Activated gamma-delta T cell treated with anti-CD3 and anti-CD28 coated beads, Interleukin-2, amount 50 U/mL, for 16 hours (primary cell): ENCODE measurements at places on chromosomes 11 and 22.

GRCh38 chr22:46638601-46639431, 18.6 kb downstream of the GRAMD4 start:
- DNase-seq, result no peak

DNA sequence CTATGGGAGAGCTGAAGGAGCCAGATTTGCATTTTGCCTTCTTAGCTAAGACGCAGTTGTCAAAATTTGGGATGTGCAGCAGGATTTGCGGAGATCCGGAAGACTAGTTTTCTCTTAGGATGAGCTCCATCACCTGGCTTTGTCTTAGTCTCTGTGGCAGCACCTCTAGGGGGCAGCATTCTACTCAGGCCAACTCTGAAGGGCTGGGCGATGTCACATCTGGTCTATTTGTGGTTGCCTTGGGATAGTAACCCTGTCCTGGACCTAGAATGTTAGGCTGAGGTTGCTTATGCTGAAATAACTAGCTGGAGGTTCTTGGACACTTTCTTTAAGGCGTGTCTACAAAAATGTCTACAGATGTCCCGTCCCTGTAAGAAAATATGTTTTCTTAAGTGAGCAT, 116.2 kb downstream of the FAT3 start:
- DNase-seq, result no peak

GRCh38 chr11:73393011-73393380, 16.8 kb downstream of the RELT start:
- DNase-seq, result no peak

DNA sequence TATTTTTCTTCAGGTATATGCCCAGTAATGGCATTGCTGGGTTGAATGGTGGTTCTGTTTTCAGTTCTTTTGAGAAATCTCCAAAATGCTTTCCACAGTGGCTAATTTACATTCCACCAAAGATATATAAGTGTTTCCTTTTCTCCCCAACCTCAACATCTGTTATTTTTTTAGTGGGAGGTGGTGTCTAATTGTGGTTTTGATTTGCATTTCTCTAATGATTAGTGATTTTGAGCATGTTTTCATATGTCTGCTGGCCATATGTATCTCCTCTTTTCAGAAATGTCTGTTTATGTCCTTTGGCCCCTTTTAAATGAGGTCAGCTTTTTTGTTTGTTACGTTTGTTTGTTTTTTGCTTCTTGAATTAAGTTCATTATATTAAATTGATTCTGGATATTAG, 760.2 kb downstream of the KCNA4 start:
- DNase-seq, result no peak

DNA sequence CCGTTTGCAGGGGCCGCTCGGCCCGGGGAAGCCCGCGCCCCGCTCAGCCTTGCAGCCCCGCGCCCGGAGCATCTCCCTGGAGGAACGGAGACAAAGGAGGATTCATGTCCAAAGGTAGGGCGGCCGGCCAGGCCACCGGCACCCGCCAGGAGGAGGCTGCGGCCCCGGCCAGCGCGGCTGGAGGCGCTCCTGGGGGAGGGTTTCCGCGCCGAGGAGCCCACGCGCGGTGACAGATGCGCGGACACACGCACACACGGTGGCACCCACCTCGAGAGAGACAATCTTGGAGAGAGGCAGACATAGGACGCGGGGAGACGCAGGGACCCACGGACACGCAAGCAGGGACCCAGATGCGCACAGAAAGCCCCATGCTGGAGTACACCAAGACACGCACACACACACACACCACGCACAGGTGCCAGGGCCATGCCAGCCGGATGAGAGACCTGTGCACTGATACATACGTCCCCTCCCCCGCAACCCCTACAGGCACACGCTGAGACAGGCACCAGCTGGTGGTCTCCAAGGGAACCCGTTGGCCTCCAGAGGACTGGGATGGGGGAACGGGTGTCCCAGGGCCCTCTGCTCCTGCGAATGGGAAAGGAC, 7.8 kb downstream of the SEPTIN3 start:
- no peak for DNase-seq

GRCh38 chr11:101444164-101444563, 139.6 kb downstream of the TRPC6 start:
- no peak for DNase-seq

GRCh38 chr11:16816358-16817270, 78.2 kb downstream of the C11orf58 start:
- no peak for DNase-seq

DNA sequence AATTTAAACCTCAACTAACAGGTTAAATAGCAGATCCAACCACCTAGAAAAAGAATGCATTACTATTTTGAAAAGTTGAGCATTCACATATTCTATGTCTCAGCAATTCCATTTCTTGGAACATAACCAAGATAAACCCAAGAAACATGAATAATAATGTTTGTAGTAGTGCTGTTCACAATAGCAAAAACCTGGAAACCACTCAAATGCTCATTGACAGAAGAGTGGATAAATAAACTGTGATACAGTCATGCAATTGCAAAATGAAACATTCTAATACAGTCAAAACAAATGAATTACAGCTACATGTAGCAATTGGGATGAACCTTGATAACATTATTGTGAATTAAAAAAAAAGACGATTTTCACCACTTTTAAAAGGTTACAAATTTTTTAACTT, 162.8 kb upstream of the TMEM45B start:
- no peak for DNase-seq

DNA sequence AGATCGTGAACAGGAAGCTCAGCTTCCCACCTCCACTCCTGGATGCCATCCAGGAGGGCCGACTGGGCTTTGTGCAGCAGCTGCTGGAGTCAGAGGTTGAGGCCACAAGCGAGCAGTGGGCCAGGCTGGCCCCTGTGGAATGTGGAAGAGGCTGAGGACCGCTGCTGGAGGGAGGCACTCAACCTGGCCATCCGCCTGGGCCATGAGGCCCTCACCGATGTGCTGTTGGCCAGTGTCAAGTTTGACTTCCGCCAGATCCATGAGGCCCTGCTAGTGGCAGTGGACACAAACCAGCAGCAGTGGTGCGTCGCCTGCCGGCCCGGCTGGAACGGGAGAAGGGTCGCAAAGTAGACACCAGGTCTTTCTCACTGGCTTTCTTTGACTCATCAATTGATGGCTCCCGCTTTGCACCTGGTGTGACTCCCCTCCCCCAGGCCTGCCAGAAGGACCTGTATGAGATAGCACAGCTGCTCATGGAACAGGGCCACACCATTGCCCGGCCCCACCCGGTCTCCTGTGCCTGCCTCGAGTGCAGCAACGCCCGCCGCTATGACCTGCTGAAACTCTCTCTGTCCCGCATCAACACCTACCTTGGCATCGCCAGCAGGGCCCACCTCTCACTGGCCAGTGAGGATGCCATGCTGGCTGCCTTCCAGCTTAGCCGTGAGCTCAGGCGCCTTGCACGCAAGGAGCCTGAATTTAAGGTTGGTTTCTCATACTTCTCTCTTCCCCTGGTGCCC, 24.9 kb downstream of the ART5 start:
- no peak for DNase-seq

GRCh38 chr22:23256986-23257888, 76.9 kb downstream of the BCR start:
- no peak for DNase-seq

DNA sequence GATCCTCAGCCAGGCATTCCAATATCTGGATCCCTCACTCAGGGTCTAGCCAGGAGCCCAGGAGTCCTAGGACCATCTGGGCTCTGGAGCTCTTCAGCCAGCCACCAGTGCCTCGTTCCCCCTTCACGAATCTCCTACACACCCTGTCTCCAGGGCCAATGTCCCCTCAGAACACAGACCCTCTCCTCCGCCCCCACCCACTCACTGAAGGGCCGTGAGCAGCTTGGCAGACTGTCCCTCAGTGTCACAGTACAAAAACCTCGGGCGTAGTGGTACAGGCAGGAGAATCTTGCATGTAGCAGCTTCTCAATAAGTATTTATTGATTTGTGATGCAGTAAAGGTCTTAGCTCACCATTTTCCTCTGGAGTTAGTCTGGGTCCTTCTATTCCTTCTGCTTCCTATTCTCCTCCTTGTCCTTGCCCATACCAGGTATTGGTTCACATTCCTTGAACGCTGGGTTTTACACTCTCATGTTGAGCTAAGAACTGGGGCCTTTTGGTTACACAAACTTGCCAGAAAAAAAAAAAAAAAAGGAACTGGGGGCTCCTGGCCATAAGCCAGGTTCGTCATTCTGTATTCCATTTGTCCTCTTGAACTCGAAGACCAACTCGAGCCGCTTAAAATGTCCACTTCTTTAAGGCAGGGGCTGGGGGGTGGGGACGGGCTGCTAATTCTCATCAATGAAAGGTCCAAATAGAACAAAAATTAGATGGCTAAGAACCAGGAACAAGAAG, 2.3 kb downstream of the CXCR5 start:
- DNase-seq, result no peak

DNA sequence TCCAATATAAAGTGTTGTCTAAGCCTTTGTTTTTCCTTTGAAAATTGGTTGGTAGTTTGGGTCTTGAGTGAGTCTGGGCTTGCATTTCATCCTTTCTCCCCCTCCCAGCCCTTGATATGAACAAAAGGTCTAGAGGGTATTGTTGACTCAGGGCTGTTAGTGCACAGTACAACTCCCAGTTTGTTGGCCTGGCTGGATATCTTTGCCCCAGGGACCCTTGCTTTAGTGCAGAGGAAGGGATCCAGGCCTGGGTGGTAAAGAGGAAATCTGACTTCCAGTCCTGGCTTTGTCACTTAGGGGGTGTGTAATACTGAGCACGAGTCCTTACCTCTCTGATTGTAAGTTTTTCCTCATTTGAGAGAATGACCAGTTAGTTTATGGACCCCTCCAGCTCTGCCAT, 330.4 kb downstream of the TMEM135 start:
- no peak for DNase-seq

- no peak for DNase-seq
Observed at GRCh38 chr11:78085972-78086371, 6.3 kb upstream of the NDUFC2 start.

DNA sequence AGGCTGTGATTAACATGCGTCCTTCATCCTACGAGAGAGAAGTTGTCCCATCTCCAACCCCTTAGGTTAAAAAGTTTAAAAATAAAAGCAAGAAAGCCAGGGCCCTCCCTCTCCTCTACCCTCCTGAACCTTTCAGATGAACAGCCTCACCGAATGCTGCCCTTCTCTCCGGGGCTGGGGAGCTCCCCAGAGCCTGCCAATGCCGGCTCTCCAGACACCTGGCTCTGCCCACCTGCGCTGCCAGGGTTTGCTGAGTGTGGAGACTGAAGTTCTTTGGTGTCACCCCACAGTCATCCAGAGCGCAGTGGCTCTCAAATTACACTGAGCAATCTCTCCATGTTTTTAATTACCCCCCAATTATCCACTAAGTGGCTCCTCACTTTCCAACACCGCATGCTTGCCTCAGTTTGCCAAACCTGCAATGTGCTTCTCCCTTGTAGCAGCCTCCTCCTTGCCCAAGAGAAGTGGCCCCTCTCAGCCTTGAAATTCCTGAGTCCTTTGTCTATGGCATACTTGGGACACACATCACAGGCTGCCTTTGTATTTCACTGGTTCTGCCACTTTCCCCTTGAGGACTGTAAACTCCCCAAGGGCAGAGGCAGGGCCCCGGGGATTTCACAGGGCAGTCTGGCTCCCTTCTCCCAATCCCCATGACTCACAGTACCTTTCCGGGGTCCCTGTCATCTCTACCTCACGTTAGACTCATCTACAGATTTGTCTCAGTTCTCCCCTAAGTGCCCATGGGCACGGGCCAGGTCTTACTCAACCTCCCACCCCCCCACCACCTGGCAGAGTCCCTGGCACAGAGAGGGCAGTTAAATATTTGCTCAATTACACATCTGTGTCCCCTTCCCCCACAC, 2.0 kb downstream of the MYH9 start:
- DNase-seq, result peak; percentile 38

DNA sequence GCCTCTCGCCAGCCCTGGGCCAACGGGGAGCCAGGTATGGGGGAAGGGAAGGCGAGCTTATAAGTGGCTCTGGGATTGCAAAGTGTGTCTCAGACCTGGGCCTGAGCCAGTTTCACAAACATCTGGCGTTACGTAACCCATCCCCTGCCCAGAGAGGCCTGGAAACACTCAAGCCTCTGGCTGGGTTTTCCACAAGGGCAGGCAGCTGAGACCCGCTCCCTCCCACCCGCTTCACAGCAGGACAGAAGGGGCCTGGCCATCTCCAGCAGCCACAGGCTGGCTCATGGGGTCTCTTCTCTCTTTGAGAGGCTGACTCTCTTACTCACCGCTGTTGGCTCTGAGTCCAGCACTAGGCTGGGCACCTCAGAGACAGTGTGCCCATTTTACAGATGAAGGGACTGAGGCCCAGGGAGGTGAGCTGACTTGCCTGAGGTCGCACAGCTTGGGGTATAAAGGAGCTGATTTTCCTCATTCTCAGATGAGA, 44.5 kb downstream of the TRIOBP start:
- no peak for DNase-seq

- no peak for DNase-seq
Observed at GRCh38 chr11:128666397-128666796, 27.5 kb upstream of the FLI1 start.

- DNase-seq, result no peak
Observed at GRCh38 chr22:33553493-33553892, 366.8 kb downstream of the LARGE1 start.

GRCh38 chr11:85530634-85531033, 96.5 kb downstream of the DLG2 start:
- no peak for DNase-seq

DNA sequence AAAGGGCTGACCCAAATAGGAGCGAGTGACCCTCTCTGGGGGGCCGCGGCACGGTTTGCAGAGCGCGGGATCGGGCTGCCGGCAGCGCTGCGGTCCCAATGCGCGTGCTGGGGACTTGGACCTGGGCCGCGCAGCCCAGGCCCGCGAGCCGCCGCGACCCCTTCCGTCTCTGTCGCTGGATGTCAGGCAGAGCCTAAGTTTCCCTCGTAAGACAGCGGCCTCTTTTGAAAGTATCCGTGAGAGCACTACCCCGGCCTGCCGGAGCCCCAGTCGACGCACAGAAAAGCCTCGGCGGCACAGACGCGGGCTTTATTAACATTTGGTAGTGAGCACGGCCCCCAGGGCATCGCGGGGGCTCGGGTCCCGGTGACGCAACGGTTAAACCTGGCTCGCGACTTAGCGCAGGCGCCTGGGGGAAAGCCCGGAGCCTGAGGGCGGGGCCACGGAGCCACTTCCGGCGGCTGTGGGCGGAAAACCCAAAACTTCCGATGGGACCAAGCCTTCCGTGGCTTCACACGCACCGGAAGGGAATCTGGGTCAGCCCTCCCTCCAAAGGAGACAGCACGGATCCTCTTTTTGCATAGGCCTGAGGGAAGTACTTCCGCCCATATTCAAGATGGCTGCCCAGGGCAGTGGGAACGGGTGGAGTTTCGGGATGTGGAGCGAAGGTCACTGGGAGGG, 14.8 kb downstream of the BAD start:
- DNase-seq, result peak; percentile 96

DNA sequence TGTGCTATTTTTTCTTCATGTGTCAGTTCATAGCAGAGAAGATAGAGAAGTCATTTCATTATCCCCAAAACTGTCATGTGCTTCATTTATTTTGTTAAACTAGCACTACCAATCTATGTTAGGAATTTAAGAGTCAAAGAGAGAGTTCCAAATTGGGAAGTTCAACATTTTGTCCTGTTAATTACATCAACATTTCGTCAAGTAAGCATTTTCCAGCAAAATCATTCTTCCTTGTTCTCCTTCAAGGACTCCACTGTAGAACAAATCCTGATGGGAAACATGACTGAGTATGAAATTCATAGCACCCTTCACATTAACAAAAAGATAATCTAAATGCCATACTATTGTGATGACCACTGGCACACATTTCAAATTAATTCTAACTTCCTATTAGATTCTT, 59.1 kb downstream of the PACSIN2 start:
- DNase-seq, result no peak
